SIG-M5 (cell line): ENCODE measurements at places on chromosomes 5 and 9.

GRCh38 chr5:131644822-131645221, 9.8 kb upstream of the RAPGEF6 start:
- DNase-seq = no peak

DNA sequence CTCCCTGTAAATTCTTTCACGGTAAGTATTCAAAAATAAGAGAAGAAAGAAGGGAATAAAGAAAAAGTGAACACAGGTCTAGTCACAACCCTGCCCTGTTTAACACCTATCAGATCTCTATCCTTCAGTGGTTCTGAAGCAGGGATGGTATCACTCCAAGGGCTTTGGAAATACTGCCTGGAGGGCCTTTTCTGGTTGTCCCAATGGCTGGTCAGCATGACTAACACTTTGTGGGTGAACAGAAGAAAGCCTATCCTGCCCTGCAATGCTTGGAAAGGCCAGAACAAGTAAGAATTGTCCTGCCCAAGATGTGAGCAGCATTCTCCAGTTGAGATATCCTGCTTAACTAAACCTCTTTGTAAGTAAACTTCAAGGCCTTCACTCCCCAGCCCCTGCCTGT, 124.9 kb downstream of the TMEM167A start:
- DNase-seq = no peak

DNA sequence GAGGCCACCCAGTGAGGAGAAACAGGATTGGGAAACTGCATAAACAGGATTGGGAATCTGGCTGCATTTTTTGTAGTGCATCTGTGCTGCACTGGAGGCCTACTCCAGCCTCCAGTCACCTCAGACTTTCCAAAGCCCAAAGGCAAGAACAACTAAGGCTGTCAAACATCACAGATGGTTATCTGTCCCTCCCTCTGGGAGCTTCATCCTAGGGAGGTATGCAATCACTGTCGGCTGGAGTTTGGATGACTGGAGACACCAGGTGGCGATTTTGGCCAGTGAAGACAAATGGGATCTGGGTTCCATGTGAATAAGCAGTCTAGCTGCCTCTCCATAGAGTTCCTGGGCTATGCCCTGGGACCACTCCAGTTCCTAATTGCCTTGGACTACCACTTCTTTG, 9.3 kb upstream of the SPINK13 start:
- DNase-seq = no peak

DNA sequence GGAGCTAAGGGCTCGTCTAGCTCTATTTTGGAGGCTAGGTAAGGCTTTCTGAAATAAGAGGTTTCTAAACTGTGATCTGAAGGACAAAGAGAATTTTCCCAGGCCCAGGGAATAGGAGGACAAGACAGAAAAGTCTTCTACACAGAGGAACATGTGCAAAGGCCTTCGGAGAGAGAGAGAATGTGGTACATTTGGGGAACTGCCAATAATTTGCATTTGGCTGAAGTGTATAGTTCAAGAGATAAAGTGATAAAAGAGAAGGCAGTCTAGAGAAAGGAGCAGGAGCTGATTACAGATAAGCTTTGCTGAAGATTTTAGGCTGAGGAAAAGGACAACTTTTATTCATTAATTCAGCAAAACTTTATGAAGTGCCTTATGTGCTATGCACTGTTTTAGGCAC, 214.4 kb upstream of the ELL2 start:
- no peak for DNase-seq

GRCh38 chr5:143106174-143106573, 297.3 kb downstream of the NR3C1 start:
- no peak for DNase-seq

- no peak for DNase-seq
Measured at GRCh38 chr5:57335092-57335660, 147.4 kb downstream of the ACTBL2 start.

- no peak for DNase-seq
Measured at GRCh38 chr5:84791138-84791537, 406.5 kb upstream of the EDIL3 start.

GRCh38 chr5:1080432-1080831, 31.4 kb downstream of the SLC12A7 start:
- no peak for DNase-seq

- DNase-seq = no peak
Measured at GRCh38 chr5:1055896-1056610, 47.5 kb downstream of the NKD2 start.

- DNase-seq = no peak
Measured at GRCh38 chr9:16612627-16613026, 257.8 kb downstream of the BNC2 start.

DNA sequence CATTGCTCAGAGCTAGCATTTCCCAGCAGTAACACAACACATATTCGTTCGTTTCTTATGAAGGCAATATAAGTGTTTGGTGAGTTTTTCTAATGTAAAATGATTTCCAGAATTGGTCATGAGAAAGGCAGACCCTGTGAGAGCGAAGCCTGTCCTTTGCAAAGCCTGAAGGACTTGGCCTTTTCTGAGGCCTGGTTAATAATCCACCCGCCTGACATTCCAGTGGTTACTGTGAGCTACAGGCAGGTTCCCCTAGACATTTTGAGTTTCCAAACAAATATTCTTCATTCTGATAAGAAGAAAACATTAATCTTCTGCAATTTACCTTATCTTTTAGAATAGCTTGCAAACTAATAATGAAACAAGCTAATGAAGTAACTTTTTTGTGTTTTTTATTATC, 38.0 kb downstream of the ADAMTS16 start:
- DNase-seq = no peak

GRCh38 chr5:56815658-56816545, 553 bp downstream of the MAP3K1 start:
- no peak for DNase-seq

GRCh38 chr9:121268851-121269641, 1.1 kb downstream of the GSN start:
- no peak for DNase-seq

DNA sequence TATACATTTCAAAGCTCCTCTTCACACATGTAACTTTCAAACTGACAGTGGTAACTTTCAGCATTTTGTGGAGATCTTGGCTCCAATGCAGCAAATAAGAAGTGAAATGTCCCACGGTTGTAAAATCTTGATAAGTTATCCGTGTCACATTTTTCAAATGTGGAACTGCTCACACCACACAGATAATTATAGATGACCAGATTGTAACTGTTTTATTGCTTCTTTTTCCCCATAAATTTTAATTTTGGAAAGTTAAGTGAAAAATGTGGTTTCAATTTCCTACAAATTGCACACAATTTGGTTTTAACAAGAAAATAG, 347.1 kb downstream of the EBF1 start:
- no peak for DNase-seq
